Activated naive CD4-positive, alpha-beta T cell (primary cell): ENCODE measurements at places on chromosomes 2 and 18.
A peak's percentile ranks its signal among the peaks of the same experiment; 100 is the strongest.

DNA sequence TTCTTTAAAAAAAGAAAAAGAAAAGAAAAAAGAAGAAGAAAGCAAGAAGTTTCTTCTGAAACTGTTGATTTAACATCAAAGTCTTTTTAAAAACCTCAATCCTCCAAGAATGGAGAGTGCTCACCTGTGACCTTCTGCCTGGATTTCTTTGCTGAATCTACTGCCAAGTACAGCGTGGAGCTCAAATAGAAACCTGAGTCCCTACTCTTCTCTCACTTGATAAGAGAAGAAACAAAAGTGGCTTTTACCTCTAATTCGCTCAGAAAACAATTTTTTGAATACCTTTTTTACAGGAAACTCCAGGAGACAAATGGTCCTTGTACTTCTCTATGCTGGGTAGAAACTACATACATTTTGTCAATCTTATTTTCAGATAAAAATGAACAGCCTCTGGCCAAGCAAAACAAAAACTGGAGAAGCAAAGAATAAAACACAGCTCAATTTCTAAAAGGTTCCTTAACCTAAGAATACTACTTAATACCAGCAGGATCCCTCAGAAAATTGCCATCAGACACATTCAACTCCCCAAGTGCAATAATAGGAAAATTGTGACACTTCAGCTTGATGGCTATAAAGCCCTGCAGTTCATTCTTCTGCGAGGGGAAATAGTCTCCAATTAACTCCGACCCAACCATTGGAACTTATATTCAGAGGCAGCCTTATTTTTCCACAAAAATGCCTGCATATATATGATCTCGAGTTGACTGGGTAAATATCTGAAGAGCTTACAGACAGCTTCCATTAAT, 85.8 kb downstream of the GRB14 start:
- DNase-seq = no peak

- DNase-seq = no peak
Measured at GRCh38 chr18:57337890-57338289, 14.5 kb upstream of the ST8SIA3 start.

DNA sequence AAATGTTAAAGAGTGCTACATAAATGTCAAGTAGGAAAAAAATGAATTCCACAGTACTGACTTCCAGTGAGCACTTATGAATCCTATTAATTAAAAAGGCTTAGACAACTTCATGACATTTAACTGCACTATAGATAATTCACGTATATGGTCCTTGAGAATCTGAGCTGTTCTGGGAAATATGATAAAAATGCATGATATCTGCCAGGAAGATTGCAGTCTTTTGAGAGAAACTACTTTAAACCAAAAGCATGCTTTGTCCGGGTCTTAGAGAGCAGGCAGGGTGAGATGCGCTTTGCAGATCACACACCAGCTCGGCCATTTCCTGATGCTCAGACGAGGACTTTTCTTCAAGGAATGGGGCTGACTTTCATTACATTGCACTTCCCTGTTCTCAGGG, 42.6 kb downstream of the CMPK2 start:
- DNase-seq = no peak

- no peak for DNase-seq
Measured at GRCh38 chr2:46252891-46253659, 44.1 kb upstream of the EPAS1 start.

DNA sequence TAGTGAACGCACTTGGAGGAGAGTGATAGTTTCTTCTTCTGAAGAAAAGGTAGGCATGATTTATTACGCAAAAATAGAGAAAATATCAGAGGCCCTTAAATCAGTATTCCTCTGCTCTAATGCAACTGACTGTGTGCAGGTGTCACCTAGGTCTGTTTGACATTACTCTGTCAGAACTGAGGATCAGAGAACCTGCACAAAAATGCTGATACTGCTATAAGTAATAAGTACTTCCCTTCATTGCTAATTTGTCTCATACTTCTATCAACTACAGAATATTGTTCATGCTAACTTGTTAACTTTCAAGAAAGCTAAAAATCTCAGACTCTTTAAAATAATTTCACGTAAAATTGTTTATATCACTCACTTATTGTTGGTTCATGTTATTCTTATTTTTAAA, 358.5 kb downstream of the ZNF804A start:
- no peak for DNase-seq

- DNase-seq = no peak
Measured at GRCh38 chr2:86593266-86593665, 30.0 kb upstream of the CHMP3 start.

GRCh38 chr18:32552421-32553030, 81.8 kb upstream of the GAREM1 start:
- peak; percentile 7 for DNase-seq
